NCI-H2171 (cell line): ENCODE measurements at places on chromosomes 2 and 18.

GRCh38 chr2:237210763-237211162 lies 125.1 kb downstream of the COPS8 start:
- no peak for DNase-seq

- DNase-seq = no peak
Measured at GRCh38 chr2:240136671-240137292, 677 bp upstream of the COPS9 start.

- DNase-seq = no peak
Measured at GRCh38 chr2:197138506-197138905, 172.1 kb downstream of the ANKRD44 start.

DNA sequence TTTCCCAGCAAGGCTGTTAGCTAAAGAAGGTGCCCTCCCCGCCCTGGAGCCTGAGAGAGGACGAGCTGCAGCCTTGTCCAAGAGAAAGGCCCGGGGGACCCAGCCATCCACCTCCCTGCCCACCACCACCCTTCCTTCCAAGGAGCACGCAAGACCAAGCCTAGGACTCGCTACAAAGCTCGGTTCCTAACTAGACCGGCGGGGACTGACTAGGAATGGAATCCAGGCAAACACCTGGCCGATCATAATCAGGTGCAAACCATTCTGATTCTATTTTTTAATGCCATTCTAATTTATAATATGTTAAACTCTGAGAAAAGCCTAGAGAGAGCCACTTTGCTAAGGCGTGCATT lies 19.7 kb upstream of the TUBB6 start:
- no peak for DNase-seq

- DNase-seq = no peak
Measured at GRCh38 chr2:160871953-160872352, 288.3 kb upstream of the TANK start.

GRCh38 chr2:39494784-39495251 lies 57.7 kb upstream of the MAP4K3 start:
- DNase-seq = no peak

DNA sequence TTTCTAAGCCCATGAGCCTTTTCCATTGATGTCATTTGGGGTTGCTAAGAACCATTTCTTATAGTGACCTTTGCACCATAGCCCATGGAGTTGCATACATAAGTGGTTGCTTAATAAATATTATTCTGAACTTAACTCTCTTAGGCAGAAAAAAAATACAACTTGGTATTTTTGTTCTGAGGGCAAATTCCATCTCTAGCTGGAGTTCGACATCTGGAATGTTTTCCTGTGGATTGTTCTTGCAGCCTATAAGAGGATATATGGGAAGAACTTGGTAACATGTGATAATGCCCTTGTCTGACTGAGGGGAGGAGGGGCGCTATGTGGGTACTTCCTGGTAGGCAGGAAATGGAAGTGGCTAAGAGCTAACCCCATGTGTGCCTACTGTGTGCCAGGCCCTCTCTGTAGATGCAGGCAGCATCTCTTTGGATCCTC lies 20.7 kb downstream of the IGFBP2 start:
- DNase-seq = no peak

GRCh38 chr2:203175371-203175770 lies 63.4 kb upstream of the CYP20A1 start:
- no peak for DNase-seq

DNA sequence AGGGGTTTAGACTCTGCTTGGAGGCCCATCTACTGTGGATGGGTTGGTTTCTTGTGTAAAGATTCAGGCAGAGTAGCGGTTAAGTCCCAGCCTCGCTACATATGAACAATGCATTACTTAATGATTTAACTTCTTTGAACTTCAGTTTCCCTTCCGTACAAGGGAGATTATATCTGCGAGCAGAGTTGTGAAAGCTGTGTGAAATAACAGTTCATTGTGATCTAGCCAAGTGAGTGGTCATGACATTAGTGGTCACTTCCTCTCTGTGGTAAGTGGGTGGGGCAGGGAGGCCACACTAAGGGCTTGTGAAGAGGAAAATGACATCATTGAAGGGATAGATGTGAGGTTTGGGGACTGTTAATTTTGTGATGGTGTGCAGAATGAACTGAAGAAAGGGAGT lies 14.1 kb upstream of the MEX3C start:
- DNase-seq = no peak

DNA sequence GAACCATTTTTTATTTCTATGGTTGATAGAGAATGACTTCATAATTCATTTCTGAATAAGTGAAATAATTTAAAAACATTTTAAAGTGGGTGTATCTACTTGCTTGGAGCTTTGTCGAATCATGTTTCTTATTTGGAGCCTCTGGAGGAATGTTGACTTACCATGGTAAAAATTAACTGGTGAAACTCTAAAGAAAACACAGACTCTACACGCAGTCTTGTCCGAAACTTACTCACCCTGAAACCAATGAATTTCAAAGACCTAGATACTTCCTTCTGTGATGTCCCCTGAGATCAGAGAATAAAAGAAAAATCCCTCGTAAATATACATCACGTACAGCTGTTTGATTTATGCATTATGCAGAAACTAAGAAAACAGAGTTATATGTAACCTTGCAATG lies 665.2 kb upstream of the NRXN1 start:
- DNase-seq = no peak

DNA sequence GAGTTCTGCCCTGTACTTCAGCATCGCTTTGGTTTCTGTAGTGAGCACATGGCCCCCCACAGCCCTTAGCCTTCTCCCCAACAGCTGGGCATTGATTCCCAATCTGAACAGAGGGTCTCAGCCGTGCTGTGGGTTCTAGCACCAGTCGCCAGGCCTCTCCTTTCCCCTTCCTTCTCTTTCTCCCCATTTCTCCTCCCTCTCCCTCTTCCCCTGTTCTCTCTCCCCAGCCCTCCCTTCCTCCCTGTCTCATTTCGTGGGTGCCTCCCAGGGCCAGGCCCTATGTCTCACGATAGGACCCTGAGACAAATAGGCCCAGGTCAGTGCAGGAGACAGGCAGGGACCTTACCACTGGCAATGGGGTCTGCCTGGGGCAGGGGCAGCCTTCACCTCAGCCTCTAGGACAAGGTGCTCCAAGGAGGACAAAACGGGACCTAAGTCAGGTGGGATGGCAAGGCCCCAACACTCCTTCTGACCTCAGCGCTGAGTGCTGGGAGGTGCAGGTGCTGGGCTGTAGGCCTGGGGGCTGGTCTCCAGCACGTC lies 143.4 kb upstream of the GPC1 start:
- DNase-seq = no peak

GRCh38 chr2:187079901-187080300 lies 230.9 kb upstream of the ZSWIM2 start:
- no peak for DNase-seq

GRCh38 chr2:228039752-228040534 lies 141.5 kb downstream of the SPHKAP start:
- no peak for DNase-seq

GRCh38 chr2:239729151-239729550 lies 296.0 kb downstream of the NDUFA10 start:
- DNase-seq = no peak

GRCh38 chr2:115163572-115163971 lies 721.1 kb downstream of the DPP10 start:
- no peak for DNase-seq

DNA sequence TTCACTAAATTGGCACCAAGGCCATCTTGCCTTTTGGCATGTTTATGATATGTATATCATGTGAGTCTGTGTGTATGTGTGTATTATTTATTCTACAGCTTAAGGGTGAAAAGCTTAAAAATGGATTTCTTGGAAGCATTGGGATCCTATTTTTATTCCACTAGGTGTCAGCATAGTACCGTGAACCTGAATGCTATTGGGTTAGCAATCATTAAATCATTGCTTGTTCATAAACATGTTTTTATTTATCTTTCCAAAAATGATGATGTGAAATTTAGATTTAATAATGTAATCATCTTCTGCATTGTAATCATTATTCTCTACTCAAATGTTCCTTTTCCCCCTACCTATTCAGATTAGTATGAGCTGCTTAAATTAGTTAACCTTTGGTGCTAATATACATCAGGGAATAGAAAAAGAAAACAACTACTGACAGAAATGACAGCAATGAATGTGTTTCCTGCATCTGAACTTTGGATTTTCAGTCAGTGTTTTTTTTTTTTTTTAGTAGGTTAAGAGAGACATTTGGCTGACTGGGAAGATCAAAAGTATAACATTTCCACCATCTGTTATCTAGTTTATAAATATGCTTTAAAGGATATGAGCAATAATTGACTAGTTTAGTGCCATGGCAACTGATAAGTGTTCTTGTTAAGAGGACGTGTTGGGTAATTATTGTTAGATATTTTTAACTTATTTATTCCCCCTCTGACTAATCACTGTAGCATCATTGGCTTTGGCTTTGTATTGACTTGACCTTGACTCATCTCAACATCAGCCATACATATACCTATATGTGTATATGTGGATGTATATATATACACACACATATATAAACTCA lies 14.1 kb upstream of the ZSWIM2 start:
- DNase-seq = peak; percentile 64

DNA sequence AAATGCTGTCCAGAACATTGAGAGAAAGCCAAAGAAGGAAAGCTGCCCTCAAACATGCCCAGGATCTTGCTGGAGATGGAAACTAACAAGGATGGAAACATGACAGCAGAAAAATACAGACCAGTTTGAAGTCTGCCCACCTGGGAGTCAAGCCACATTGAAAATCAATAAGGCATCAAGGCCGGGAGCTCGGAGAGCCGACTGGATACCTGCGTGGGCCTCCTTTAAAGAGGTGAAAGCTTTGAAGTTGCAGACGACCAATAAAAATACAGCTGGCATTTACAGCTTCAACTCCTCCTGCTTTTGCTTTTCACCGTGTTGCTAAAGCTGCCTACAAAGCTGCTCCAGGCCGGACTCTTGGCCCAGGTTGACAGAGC lies 279.7 kb downstream of the SRBD1 start:
- DNase-seq = no peak
